ENCODE measurements at places on chromosomes 4 and X.

DNA sequence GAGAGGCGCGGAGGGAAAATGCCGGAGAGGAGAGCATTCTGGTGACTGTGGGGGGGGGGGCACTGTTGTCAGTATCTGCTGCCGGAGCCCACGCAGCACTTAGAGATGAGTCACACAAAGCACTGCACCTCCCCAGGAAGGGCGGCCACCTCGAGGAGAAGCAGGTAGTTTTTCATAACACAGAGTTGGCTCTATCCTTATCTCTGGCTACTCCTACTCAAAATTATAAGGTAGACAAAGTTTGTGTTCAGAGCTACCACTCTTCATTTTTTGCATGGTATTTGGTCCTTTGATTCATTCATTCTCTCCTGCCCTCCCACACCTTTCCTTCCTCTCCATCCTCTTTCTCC, 76.2 kb upstream of the SCOC start:
- no peak for DNase-seq

DNA sequence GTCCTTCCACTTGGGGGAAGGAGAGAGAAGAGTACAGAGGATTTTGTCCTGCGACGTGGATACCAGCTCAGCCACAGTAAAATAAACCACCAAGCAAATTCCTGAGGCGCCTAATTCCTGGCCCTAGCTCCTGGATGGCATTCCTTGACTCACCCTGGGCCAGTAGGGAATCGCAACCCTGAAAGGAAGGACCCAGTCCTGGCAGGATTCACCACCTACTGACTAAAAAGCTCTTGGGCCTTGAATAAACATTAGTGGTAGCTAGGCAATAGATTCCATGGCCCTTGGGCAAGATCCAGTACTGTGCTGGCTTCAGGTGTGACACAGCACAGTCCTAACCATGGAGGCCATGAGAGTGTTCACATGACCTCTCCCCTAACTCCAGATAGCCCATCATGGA, 45.6 kb downstream of the GABRA3 start:
- DNase-seq, result no peak

- DNase-seq, result no peak
Observed at GRCh38 chr4:28686618-28687017, 1826.0 kb downstream of the STIM2 start.

GRCh38 chr4:183261953-183262775, 57.9 kb downstream of the CLDN22 start:
- peak; percentile 63 for DNase-seq

GRCh38 chrX:65811558-65812228, 144.2 kb downstream of the MSN start:
- DNase-seq, result no peak

GRCh38 chr4:118918388-118918787, 29.7 kb downstream of the SYNPO2 start:
- no peak for DNase-seq

DNA sequence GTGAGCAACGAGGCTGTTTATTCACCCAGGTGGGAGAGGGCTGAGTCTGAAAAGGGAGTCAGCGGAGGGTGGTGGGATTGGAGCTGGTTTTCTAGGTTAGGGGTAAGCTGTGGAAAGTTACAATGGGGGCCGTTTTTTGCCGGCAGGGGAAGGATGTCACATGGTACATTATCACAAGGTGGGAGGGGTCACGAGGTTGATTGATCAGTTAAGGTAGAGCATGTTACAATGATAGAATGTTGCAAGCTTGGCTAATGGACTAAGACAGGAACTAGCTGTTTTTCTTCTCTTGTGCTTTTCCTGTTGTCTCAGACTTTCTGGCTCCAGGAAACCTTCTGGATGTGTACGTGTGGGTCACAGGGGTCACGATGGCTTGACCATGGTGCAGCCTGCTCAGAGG, 536.3 kb upstream of the HTR2C start:
- no peak for DNase-seq

DNA sequence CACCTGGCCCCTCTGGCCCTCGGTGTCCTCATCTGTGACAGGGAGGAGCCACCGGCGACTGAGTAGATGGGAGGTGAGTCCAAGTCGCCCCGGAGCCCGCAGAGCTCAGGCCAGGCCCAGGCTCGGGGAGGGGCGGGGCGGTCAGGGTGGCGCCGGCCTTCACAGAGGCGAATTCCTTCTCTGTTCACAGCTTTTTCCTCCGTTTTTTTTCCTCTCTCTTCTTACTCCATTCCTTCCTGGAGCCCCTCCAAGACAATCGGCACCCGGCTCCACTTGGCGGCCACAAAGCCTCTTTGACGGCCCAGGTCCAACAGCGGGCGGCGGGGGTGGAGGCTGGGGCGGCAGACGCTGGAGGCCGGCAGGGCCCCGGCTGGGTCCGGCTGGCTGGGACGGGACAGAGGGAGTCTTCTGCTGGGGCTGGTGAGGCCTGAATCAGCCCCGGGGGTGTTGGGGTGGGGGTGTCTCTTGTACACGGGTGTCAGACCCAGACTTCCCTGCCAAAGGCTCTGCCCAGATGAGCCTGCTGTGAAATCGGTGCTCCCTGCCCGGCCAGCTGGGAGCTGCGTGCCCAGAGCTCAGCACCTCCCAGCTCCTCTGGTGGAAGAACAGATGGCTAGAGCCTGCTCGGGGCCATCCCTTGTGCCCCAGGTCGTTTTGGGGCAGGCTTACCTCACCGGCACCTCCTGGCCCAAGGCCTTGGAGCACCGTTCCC, 22.6 kb downstream of the FGFRL1 start:
- DNase-seq, result no peak

GRCh38 chr4:122259849-122260248, 107.7 kb downstream of the BLTP1 start:
- DNase-seq, result no peak

DNA sequence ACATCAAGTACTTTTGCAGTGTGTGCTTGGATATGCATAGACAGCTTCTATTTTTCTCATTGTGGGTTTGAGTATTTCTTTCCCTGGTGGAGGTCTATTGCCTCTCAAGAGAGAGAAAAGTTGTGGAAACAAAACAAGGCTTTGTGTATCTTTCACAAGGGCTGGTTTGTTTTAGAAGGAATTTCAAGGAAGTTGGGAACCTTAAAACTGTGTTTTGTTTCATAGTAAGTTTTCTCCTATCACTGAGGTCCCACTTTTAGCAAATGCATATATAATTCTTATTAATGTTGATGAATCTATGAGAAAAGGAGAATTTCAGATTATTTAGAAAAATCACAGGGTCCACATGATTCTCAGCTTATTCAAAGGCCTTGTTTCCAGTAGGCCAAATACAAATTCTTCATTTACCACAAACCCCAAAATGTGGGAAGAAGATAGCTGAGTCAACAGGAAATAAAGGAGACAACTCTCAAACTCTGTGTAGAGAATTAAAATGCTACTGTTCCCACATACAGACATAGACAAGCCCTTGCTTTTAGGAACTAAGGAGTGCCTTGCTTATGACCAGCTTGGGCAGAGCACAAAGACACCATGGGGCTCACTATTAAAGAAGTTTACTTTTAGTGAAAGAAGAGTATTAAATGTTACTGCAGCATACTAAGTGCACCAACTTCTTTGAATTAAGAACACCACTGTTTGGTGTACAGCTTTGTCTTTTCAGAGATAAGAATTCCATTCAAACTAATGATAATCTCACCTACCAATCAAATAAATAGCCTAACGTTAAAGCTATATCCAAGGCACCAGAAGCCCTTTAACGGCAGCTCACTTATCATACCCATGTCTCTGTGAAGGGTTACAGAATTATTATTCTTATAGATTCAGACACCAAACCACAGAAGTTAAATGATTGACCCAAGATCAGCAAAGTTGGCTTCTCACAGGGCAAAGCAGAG, 177.4 kb upstream of the LEF1 start:
- peak; percentile 14 for DNase-seq

GRCh38 chr4:88481537-88481936, 24.6 kb downstream of the HERC5 start:
- DNase-seq, result no peak

- no peak for DNase-seq
Observed at GRCh38 chrX:10988653-10989052, 122.5 kb upstream of the HCCS start.

DNA sequence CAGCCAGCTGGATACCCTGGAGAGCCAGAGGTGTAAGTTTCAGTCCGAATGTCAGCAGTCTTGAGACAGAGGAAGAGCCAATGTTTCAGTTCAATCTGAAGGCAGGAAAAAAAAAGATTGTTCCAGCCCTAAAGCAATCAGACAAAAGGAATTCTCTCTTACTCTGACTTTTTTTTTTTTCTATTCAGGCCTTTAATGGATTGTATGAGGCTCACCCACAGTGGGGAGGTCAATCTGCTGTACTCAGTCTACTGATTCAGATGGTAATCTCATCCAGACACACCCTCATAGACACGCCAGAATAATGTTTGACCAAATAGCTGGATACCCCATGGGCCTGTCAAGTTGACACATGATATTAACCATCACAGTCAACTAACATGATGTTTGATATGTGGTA, 51.9 kb downstream of the TEX13A start:
- DNase-seq, result no peak

Data from CD4-positive, alpha-beta T cell treated with Interleukin-6 at 100 ng/mL for 8 hours (primary cell).